ENCODE measurements at places on chromosomes 16 and 17.

DNA sequence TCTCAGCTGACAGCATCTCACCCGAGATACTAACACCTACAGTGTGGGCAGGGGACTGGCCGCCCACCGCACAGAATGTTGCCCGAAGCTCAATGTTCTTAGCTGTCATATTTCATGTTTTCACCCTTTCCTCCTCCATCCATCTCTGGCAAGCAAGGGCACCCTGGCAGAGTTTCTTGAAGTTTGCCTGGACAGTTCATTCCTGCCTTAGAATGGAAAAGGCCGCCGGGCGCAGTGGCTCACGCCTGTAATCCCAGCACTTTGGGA, 37.6 kb upstream of the TEX2 start:
- DNase-seq, result no peak

- DNase-seq, result no peak
Measured at GRCh38 chr17:79925242-79925957, 86.2 kb upstream of the CBX4 start.

GRCh38 chr16:48318630-48319029, 66.6 kb downstream of the SIAH1 start:
- no peak for DNase-seq

DNA sequence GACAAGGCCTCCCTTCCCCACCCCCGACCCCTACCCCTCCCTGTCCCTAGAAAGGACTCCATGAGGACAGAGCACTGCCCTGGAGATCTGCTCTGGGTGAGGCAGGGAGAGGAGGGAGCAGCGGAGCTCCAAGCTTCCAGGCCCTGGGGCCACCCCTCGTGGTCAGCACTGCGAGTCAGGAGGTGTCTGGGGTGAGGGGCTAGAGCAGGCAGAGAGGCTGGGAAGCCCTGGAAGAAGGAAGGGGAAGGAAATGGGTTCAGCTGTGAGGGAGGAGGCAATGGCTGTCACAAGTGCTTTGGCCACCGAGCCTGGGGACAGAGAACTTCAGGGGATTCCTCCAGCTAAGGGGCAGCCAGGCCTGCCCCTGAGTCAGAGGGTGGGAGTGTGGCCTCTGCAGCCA, 28.2 kb upstream of the DNAI2 start:
- DNase-seq, result no peak

DNA sequence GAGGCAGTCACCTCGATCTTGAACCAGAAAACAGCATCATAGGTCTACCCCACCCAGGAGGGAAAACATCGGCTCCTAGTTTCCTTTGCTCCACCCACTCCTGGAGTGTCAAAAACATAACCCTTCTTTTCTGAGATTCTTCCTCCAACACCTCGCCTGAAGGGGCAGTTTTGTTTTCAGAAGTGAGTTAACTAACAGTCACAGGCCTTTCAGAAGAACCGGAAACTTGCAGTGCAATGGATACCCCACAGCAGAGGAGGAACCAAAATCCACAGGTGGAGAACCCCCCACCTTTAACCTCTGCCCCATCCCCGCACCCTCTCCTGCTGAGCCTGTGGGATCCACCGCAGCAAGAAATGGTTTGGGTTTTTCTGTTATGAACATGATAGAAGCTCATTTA, 7.8 kb upstream of the TEX2 start:
- DNase-seq, result no peak

- no peak for DNase-seq
Measured at GRCh38 chr17:55660178-55660886, 62.3 kb downstream of the TMEM100 start.

- DNase-seq, result no peak
Measured at GRCh38 chr16:47499700-47500264, 38.7 kb downstream of the PHKB start.

DNA sequence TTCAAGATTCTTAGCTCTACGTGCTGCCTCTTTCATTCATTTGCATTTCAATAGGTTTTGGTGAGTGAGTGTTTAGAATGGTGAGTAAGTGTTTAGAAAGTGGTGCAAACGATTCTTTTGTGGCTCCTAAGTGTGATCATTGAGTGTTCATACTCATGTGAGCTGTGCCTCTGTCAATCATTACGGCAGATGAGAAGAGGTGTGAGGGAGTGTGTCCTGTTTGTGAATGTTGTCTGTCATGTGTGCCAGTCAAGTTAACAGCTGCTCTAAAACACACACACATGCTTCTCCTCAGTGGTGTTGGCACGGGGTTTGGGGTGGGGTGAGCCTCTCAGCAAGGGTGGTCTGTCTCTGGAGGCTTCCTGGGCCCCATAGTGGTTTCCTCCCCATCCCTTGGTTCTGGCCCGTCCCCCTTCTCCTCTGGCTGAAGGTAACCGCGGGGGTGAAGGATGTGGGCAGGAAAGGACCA, 11.4 kb downstream of the MYL4 start:
- DNase-seq, result no peak

GRCh38 chr17:74330446-74330845, 4.4 kb downstream of the KIF19 start:
- DNase-seq, result no peak

- DNase-seq, result no peak
Measured at GRCh38 chr17:66551839-66552238, 249.4 kb downstream of the PRKCA start.

GRCh38 chr17:58671969-58672368, 19.9 kb downstream of the TEX14 start:
- no peak for DNase-seq

- no peak for DNase-seq
Measured at GRCh38 chr16:85921026-85921425, 22.1 kb downstream of the IRF8 start.

GRCh38 chr17:43986225-43986981, 18.0 kb upstream of the NAGS start:
- no peak for DNase-seq

DNA sequence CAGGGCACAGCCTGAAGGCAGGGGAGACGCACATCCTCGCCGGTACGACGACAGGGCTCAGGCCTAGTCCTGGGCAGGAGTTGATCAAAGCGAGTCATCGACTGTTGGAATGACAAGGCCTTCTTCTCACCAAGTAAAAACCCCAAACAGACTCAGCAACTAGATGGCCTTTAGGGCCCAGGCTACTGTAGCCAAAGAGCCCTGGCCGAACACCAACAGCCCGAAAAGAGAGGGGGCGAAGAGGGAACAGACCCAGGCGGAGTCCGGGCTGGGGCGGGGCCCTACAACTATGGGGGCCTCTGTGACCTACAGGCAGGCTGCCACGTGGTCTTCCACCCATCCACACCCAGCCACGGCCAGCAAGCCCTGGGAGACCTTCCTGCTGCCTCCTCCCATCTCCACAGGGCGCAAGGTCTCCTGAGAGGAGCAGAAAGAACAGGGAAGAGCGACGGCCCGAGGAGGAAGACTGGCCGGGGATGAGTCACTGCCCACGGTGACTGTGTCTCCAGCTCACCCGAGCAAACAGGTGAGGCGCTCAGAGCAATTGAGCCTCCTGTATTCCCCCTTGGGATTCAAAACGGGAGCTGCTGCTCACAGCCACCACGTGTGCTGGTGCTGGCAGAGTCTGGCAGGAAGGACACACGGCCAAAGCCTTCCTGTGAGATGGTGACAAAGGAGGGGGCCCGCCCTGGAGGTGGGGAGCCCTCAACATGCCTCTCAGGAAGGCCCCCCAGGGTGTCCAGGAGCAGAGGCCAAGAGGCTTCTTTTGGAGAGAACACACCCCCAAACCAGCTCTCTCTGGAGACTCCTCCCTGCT, 17.7 kb downstream of the SLC16A3 start:
- no peak for DNase-seq

- DNase-seq, result no peak
Measured at GRCh38 chr17:64223931-64224629, 39.0 kb downstream of the TEX2 start.

DNA sequence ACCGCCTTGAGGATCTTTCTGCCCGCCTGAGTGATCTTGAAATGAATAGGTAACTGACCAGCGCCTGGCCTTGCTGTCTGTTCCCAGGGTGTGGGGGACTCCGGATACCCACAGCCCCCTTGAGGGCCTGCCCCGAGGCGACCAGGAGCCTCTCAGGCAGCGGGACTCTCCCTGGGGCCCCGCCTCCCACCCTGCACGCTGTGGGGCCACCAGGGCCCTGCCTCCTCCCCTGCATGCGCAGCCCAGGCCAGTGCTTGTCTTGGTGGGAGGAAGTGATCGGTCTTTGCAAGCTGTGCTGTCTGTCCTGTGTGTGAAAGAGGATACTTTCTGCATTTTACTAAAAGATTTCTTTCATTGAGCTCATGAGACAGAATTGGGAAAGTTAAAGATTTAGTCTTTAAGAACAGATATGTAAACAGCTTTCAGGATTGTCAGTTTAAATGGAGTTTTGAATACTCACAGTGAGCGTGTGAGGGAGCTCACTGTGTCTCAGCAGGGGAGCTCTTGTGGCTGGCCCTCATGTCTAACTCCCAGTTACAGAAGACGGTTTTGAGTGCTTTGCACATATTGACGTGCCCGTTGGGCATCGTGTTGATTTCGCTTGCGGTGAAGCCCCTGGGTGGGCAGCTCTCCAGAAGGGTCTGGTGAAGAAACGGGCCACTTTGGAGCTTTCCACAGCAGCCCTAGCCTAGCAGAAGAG, 36.1 kb upstream of the CAPN15 start:
- DNase-seq, result no peak

GRCh38 chr17:28735242-28735722, 6.7 kb downstream of the NEK8 start:
- no peak for DNase-seq

DNA sequence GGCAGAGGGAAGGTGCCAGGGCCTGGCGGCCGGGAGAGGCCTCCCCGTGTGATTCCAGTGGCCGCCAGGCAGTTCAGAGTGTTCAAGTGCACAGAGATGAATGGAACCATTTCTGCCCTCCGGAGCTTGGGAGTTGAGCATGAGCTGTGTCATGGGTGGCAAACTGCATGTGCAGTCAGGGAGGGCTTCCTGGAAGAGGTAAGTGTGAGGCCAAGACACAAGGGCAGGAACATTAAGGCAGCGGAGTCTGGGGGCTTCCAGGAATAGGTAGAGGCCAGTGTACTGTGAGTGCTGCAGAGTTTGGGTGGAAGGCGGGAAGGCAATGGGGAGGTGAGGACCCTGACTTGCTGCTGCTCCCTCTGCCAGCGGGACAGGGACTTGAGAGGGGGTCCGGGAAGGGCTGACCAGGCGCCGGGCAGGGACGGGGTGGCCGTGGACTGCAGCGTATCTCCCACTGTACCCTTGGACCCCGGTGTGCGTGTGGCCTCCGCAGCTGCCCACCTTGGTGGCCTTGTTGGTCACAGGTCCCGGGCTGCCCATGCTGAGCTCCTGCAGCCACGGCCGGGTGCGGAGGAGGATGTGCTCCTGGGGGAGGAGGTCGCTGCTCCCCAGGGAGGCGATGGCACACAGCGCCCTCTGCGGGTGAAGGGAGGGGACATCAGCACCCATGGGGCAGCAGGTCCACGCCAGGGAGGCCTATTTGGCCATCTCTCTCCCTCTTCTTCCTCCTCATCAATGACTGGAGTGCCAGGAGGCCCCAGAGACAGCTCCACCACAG, 7.5 kb upstream of the CEP131 start:
- no peak for DNase-seq

- DNase-seq, result no peak
Measured at GRCh38 chr16:58962811-58963210, 228.7 kb upstream of the GOT2 start.

DNA sequence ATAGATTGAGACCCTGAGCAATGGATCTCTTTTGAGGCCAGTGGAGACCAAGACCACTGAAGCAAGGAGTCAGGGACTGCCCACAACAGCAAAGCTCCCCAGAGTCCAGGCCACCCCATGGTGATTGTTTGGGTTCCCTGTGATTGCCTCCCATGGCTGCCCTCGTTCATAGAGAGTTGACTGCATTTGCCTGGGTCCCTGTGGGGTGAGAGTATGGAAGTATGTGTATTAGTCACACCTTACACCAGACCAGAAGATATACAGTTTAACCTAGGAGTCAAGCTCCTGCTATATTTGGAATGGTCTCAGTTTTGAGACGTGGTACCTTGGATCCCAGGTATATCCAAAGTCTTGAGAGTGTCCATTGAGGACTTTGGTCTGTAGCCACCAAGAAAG, 20.2 kb downstream of the HLF start:
- DNase-seq, result no peak

GRCh38 chr17:48732688-48733629, 4.4 kb upstream of the HOXB13 start:
- no peak for DNase-seq

DNA sequence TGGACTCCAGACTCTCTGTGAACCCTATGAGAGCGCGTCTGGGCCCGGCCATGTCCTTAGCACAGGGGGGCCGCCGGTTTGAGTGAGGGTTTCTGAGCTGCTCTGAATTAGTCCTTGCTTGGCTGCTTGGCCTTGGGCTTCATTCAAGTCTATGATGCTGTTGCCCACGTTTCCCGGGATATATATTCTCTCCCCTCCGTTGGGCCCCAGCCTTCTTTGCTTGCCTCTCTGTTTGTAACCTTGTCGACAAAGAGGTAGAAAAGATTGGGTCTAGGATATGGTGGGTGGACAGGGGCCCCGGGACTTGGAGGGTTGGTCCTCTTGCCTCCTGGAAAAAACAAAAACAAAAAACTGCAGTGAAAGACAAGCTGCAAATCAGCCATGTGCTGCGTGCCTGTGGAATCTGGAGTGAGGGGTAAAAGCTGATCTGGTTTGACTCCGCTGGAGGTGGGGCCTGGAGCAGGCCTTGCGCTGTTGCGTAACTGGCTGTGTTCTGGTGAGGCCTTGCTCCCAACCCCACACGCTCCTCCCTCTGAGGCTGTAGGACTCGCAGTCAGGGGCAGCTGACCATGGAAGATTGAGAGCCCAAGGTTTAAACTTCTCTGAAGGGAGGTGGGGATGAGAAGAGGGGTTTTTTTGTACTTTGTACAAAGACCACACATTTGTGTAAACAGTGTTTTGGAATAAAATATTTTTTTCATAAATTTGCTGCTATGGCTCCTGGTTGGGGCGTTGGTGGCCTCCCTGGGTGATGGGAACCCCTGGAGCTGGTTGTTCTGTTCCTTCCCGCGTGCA, 23.1 kb downstream of the STAT5A start:
- DNase-seq, result no peak

DNA sequence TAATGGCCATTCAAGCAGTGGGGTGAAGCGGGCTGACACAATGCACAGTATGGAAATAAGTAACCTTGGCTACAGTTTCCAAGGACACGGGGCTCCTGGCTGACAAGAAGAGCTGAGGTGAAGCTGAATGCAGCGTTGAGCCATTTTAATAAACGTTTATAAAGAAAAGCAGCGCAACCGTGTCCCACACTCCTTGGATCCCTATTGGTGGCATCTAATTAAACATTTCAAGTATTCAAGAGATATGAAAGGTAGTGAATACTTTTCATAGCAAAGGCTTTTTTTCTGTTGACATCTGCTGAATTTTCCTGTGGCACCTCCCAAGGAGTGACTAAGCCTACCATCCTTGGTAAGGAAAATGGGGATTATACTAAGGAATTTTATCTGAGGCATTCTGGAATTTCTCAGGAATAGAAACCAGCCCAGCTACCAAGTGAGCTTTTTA, 26.5 kb downstream of the DUSP14 start:
- no peak for DNase-seq

Measured in activated T-cell treated with anti-CD3 and anti-CD28 coated beads for 48 hours (primary cell).